Thymus (tissue), 14 donors: ENCODE measurements at places on chromosomes 13 and 19.

GRCh38 chr13:98543378-98544103, 33.4 kb downstream of the STK24 start:
- no peak for DNase-seq

- no peak for DNase-seq
Observed at GRCh38 chr13:33842986-33843385, 25.0 kb downstream of the RFC3 start.

DNA sequence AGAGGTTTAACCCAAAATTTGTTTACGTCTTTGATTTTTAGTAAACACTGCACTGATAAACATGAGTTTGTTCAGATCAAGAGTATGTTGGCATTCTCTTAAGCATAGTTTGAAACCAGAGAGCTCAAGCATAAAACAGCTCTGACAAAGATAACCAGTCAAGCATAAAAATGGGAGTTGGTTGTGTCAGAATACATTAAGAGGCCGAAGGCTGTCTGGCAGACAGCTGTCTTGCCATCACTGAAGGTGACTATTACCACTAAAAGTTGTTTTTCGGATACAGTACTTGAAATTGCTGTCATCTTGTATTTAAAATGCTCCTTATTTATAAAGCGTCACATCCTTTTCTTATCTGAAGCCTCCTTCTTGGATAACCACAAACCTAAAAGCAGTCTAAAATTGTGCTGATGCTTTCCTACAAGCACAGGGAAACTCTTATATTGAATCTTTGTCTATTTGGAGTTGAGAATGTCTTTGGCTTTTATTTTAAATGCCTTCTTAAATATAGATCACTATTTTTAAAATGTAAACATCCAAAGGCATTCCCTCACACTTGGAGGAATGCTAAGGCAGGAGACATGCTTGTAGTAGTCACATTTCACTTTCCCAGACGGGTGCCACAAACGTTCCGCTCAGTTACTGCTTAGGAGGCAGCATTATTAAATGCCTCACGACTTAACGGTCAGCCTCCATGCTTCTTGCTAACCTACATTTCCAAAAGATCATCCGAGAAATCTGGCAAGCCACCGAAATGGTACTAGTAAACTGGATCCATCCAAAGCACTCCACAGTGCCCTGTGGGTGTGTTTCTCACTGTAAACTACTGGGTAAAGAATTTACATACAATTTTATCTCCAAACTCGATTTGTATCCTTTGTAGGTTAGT, 1.5 kb downstream of the SMAD9 start:
- no peak for DNase-seq

- no peak for DNase-seq
Observed at GRCh38 chr13:113978741-113979481, 5.0 kb upstream of the C13orf46 start.

- DNase-seq, result no peak
Observed at GRCh38 chr13:23339225-23339624, 94.3 kb downstream of the SACS start.

DNA sequence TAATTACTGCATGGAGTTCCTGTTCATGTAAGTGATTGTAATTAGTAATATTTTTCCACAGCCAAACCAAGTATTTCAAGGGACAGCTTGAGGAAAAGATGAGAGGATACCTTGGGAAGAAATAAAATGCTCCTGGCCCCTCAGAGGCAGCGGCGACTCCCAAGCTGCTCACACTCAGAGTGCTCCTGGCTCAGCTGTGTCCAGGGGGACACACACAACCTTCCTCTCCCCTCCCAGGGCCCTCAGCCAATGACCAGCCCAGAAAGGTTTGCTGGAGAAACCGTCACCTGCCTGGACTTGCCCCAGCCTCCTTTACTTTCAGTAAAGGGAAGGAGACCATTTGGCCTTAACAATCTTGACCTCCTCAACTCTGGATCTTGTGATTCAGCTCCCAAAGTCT, 51.1 kb downstream of the CRYL1 start:
- no peak for DNase-seq

DNA sequence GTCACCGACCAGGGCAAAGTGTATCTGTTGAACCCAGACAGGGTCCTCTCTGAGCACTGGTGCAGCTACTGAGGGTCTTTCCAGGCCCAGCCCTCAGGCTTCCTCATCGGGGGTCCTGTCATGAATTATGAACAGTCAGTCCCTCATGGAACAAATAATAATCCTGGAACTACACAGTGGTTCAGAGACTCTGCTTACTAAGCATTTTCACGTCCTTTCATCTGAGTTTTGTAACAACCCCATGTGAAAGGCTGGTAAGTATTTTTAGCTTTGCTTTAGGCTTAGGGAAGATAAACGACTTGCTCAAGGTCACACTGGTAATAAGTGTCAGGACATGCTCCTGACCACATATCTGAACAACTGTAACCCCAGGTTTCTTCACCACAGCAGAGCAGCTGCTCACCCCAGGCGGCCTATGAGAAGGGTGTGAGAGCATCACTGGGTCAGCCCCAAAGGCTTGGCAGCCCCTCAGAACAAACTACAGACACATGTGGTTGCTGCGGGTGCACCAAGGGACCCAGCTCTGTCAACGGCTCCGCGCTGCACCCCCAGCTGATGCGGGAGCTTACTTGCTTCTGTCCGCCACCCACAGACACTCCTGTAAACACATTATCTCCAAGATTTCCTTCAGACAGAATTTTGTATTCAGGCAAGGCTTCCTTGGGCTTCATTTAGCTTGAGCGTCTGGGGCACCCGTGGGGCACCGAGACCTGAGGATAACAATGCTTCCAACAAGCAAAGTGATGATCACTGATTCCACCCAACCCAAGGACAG, 19.4 kb upstream of the GSX1 start:
- DNase-seq, result no peak
